ENCODE measurements at places on chromosomes 7 and 10.

GRCh38 chr10:101400585-101400984 lies 46.6 kb downstream of the BTRC start:
- no peak for DNase-seq

GRCh38 chr10:80273523-80274170 lies 15.8 kb downstream of the MAT1A start:
- no peak for DNase-seq

- no peak for DNase-seq
Observed at GRCh38 chr10:69043931-69044531, 43.9 kb upstream of the SRGN start.

GRCh38 chr7:129332254-129333035 lies 101.8 kb upstream of the STRIP2 start:
- DNase-seq: no peak

GRCh38 chr7:155383756-155384491 lies 74.0 kb upstream of the EN2 start:
- DNase-seq: no peak

DNA sequence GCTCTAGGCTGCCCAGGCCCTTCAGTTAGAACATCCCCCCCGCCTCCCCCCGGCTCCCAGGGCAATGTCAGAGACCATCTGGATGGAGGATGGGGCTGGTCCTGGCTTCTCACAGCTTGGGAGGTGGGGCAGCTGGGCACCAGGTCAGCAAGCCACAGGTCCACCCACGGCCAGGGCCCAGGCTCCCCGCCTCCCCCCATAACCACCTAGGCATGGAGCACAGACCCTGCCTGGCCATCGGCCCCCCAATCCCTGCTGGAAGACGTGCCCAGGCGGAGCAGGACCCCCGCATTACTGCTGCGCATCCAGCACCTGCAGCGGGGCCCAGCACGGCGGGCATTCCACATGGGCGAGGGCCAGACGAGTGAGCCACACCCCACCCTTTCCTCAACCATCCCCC lies 169.6 kb downstream of the ELFN1 start:
- no peak for DNase-seq

Measured in GM23338 (cell line).